ENCODE measurements at places on chromosomes 5 and 9. TPM values are rescaled to one million over a fixed set of nuclear protein-coding genes. Genes with fewer than 3 reads are reported as not detected.

The FOXD4L4 gene
- total RNA-seq = 0.08 TPM

The TMEM171 gene
- total RNA-seq = 0.24 TPM

The SMIM33 gene
- not detected for total RNA-seq

The CCL27 gene
- total RNA-seq = not detected

The PCDHGA4 gene
- 6.0 TPM for total RNA-seq

The POLK gene
- 14.6 TPM for total RNA-seq

The LRRC19 gene
- total RNA-seq = not detected

The CLIC3 gene
- total RNA-seq = 3.1 TPM

The ZBED3 gene
- 1.7 TPM for total RNA-seq
